Activated T-helper 2 cell treated with anti-CD3 and anti-CD28 coated beads, Interferon-gamma antibody, Interleukin-2, Interleukin-4, amounts not matched to agents 10 μg/mL and 5 μg/mL and 100 μg/mL, durations not matched to agents 14 hours and 24 hours and 36 hours (primary cell): ENCODE measurements at places on chromosomes 1 and 21. TPM values are rescaled to one million over a fixed set of nuclear protein-coding genes. Genes with fewer than 3 reads are reported as not detected.

Gene RAB25
- total RNA-seq: 0.18 and 0.21 TPM in 2 replicates

- no peaks in the 10 kb centered on the region for H3K4me1 ChIP-seq
- H3K36me3 ChIP-seq: no peaks in the 10 kb centered on the region
- no peak overlapping the region for H3K27ac ChIP-seq
- no peak overlapping the region for H3K4me3 ChIP-seq
Observed at GRCh38 chr21:39525129-39525528, 73.4 kb downstream of the SH3BGR start.

Gene DSCAM
- not detected in 2 replicates for total RNA-seq

Gene MATN1
- total RNA-seq: 0.21 and 0.44 TPM in 2 replicates

DNA sequence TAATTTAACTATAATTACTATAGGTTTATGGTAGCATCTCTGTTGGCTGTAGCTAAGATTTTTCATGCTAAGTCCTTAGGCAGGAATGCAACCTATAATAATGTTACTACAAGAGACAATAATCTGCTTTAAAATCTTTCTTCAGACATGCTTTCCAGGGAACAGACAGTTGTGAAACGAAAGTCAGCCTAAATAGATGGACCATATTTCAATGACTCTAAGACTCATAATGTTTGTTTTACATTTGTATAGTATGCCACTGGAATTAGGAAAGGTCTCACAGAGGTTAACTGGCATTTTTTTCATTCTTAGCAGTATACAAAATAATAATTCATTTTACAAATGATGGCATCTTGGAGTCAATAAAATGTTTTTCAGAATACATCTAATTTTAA is 8.1 kb downstream of the RERE start:
- H3K4me3 ChIP-seq: no peak overlapping the region
- H3K27ac ChIP-seq: no peak overlapping the region
- DNase-seq: no peak
- no peaks in the 10 kb centered on the region for H3K27me3 ChIP-seq
- H3K4me1 ChIP-seq: peaks cover 13% of the 10 kb centered on the region
- no peaks in the 10 kb centered on the region for H3K36me3 ChIP-seq

DNA sequence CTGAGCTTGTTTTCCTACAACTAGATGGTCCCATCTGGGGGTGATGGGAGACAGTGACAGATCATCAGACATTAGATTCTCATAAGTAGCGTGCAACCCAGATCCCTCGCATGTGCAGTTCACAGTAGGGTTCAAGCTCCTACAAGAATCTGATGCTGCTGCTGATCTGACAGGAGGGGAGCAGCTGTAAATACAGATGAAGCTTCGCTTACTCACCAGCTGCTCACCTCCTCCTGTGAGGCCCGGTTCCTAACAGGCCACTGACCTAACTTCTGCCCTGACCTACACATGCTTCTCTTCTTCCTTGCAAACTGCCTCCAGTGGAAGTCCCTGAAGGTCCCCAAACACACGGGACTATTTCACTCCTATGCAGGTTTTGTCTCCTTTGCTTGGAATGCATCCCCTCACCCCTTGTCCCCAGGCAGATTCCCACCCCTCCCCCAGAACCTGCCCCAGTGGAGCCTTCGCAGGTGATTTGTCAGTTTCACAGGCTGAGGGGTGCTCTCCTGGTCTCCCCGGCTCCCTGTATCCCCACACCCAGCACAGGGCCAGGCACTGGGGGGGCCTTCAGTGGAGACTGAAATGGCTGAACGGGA is 5.7 kb upstream of the ZBTB48 start:
- H3K4me3 ChIP-seq: no peak overlapping the region
- no peaks in the 10 kb centered on the region for H3K36me3 ChIP-seq
- no peak overlapping the region for H3K27ac ChIP-seq
- H3K4me1 ChIP-seq: peaks cover under 1% of the 10 kb centered on the region

DNA sequence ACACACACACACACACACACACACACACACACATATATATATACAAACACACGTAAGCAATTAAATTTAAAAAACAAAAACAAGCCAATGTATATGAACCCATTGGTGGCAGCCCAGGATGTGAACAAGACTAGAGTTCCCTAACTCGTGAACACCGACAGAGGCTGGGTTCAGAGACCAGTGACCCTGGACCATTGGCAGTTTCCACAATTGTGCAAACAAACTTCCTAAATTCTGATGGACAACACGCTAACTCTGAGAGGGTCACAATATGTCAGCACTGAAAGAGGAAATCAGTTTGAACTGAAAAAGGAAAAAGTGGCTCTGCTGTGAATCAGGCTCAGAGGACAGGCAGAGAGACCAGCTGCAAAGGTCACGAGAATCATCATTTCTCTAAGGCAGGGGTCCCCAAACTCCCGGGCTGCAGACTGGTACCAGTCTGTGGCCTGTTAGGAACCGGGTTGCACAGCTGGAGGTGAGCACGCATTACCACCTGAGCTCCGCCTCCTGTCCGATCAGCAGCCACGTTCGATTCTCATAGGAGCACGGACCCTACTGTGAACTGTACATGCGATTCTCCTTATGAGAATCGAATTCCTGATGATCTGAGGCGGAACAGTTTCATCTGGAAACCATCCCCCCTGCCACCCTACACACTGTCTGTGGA is 50.5 kb upstream of the ERO1B start:
- DNase-seq: no peak
- no peaks in the 10 kb centered on the region for H3K4me1 ChIP-seq
- H3K27ac ChIP-seq: no peak overlapping the region

DNA sequence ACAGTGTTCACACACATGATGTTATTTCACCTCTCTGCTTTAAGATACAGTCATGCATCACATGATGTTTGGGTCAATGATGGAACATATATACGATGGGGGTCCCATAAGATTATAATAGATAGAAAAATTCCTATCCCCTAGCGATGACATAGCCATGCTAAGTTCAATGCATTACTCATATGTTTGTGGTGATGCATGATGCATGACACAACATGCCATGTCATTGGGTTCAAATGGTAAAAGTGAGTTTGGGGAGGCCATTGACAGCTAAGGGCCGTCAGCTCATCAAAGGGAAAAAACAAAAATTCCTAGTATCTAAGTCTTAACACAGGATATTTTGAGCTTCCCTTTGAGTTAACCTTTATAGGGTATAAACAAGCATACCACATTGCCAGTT is 73.6 kb downstream of the ATP1A1 start:
- H3K4me3 ChIP-seq: no peak overlapping the region
- no peak overlapping the region for H3K27ac ChIP-seq
- H3K27me3 ChIP-seq: peaks cover 7% of the 10 kb centered on the region
- no peak for DNase-seq
- no peaks in the 10 kb centered on the region for H3K4me1 ChIP-seq

Gene AMY1B
- not detected in 2 replicates for total RNA-seq

Gene CTSE
- not detected in 2 replicates for total RNA-seq
